ENCODE measurements at places on chromosomes 6 and 20. TPM values are rescaled to one million over a fixed set of nuclear protein-coding genes. Genes with fewer than 3 reads are reported as not detected.

The JAG1 gene
- total RNA-seq: 0.30 TPM

The KIAA0408 gene
- total RNA-seq: 5.8 TPM

The TINAG gene
- not detected for total RNA-seq

The CCN6 gene
- total RNA-seq: not detected

The GSTA2 gene
- total RNA-seq: not detected

The GPR6 gene
- total RNA-seq: not detected

The HLA-F gene
- 1,143 TPM for total RNA-seq

The HSPA1B gene
- total RNA-seq: 27.3 TPM

The SOBP gene
- total RNA-seq: not detected

The DSP gene
- total RNA-seq: not detected

The CD24 gene
- total RNA-seq: 0.17 TPM

The STX11 gene
- 30.1 TPM for total RNA-seq

The SEMG1 gene
- not detected for total RNA-seq

The MCHR2 gene
- not detected for total RNA-seq

The VGLL2 gene
- not detected for total RNA-seq

The GJA1 gene
- total RNA-seq: not detected

The SLPI gene
- total RNA-seq: not detected

The NCOA5 gene
- 20.1 TPM for total RNA-seq

The C6orf132 gene
- total RNA-seq: not detected

The SPTLC3 gene
- 0.54 TPM for total RNA-seq

The MRPL14 gene
- 11.8 TPM for total RNA-seq

The OLIG3 gene
- not detected for total RNA-seq

The BCAS1 gene
- total RNA-seq: 15.6 TPM

The PPIL1 gene
- 6.1 TPM for total RNA-seq

Measured in CD4-positive, CD25-positive, alpha-beta regulatory T cell (primary cell).